Thoracic aorta (tissue), 2 donors: ENCODE measurements at places on chromosomes 3 and 15. TPM values are rescaled to one million over a fixed set of nuclear protein-coding genes. Genes with fewer than 3 reads are reported as not detected.

GRCh38 chr3:141525814-141526213, 39.0 kb downstream of the RASA2 start:
- no peaks in the 10 kb centered on the region for H3K36me3 ChIP-seq
- no peaks in the 10 kb centered on the region for H3K27me3 ChIP-seq
- DNase-seq: no peak
- no peak overlapping the region for H3K4me3 ChIP-seq
- no peak overlapping the region for H3K27ac ChIP-seq

MITF gene
- 12.7 TPM for total RNA-seq

DNA sequence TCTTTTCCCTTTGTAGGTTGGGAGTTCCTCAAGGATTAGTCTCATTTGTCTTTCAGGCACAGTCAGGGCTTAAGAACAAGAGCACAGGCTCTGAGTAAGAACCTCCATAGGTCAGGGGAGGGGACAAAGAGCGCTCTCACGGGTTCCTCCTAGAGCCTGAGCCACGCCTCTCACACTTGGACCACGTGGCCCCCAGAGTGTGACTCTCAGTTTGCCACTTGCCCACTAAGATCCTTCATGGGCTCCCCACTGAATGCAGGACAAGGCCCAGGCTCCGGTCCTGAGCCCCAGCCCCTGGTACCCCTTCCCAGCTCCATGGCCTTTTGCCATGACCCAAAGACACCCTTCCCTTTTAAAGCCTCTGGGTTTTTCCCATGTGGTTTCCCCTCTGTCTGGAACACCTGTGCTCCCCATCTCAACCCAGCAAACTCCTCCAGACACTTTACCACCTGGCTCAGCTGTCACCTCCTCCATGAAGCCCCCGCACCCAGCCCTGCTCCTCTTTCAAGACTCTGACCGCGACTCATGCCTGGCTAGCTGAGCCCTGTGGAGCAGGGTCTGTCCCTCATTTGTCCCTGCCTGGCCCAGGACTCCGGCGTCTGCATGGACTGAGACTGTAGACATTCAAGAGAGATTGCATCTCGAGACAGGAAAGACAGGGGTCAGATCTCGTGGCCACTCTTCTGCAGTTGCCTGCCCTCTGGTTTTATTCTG, 32.7 kb downstream of the IQSEC1 start:
- H3K4me3 ChIP-seq: no peak overlapping the region
- H3K27ac ChIP-seq: no peak overlapping the region
- no peaks in the 10 kb centered on the region for H3K36me3 ChIP-seq
- no peaks in the 10 kb centered on the region for H3K4me1 ChIP-seq
- no peak for DNase-seq
- H3K27me3 ChIP-seq: no peaks in the 10 kb centered on the region

CHRD gene
- 19.5 TPM for total RNA-seq

- H3K4me3 ChIP-seq: no peak overlapping the region
- DNase-seq: no peak
- no peaks in the 10 kb centered on the region for H3K27me3 ChIP-seq
- H3K27ac ChIP-seq: no peak overlapping the region
Measured at GRCh38 chr15:68830141-68830785, 9.6 kb upstream of the ANP32A start.

ERICH6 gene
- not detected for total RNA-seq

GRCh38 chr3:21644268-21644667, 106.7 kb downstream of the ZNF385D start:
- H3K4me1 ChIP-seq: peaks cover 14% of the 10 kb centered on the region
- no peaks in the 10 kb centered on the region for H3K36me3 ChIP-seq

GRCh38 chr15:88275804-88276203, 19.3 kb upstream of the NTRK3 start:
- no peaks in the 10 kb centered on the region for H3K4me1 ChIP-seq
- no peak overlapping the region for H3K4me3 ChIP-seq
- no peak overlapping the region for H3K27ac ChIP-seq
- no peaks in the 10 kb centered on the region for H3K36me3 ChIP-seq
- no peak for DNase-seq
- H3K27me3 ChIP-seq: no peaks in the 10 kb centered on the region

OR5K2 gene
- not detected for total RNA-seq

SLC12A1 gene
- total RNA-seq: 0.68 TPM

- H3K4me3 ChIP-seq: no peak overlapping the region
- no peaks in the 10 kb centered on the region for H3K36me3 ChIP-seq
- no peak overlapping the region for H3K27ac ChIP-seq
- no peaks in the 10 kb centered on the region for H3K4me1 ChIP-seq
- no peak for DNase-seq
Measured at GRCh38 chr15:97995881-97996603, 35.5 kb downstream of the ARRDC4 start.

TMEM266 gene
- not detected for total RNA-seq

DNA sequence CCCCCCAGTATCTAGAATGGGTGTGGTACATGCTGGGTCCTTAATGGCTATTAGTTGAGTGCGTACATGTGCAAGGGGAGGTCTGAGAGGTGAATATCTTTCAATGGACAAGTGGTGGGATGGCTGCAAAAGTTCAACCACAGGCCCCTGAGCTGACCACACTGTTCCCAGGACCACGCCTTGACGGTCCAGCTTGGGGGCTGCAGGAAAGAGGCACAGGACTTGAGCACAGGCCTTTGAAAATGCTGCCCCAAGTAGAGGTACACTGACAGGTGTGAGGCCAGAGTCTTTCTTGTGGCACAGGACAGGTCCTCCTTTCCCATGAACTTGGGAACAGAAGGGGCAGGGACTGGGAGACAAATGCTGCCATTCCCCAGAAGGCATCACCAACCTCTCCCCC, 24.0 kb downstream of the AMOTL2 start:
- H3K36me3 ChIP-seq: peaks cover 8% of the 10 kb centered on the region
- H3K27me3 ChIP-seq: no peaks in the 10 kb centered on the region
- H3K4me3 ChIP-seq: no peak overlapping the region
- H3K27ac ChIP-seq: peak overlapping the region; percentile 45
- DNase-seq: no peak

GRCh38 chr3:58608648-58609047, 31.5 kb upstream of the FAM107A start:
- no peaks in the 10 kb centered on the region for H3K36me3 ChIP-seq
- no peak for DNase-seq
- no peak overlapping the region for H3K27ac ChIP-seq

- H3K27me3 ChIP-seq: no peaks in the 10 kb centered on the region
- no peak overlapping the region for H3K4me3 ChIP-seq
- H3K4me1 ChIP-seq: no peaks in the 10 kb centered on the region
- no peaks in the 10 kb centered on the region for H3K36me3 ChIP-seq
- no peak for DNase-seq
- H3K27ac ChIP-seq: no peak overlapping the region
Measured at GRCh38 chr15:31502541-31503229, 176.1 kb downstream of the KLF13 start.

GOLGA8R gene
- 11.9 TPM for total RNA-seq
